ENCODE measurements at places on chromosomes 3 and 15. TPM values are rescaled to one million over a fixed set of nuclear protein-coding genes. Genes with fewer than 3 reads are reported as not detected.

PRR20G gene
- not detected for total RNA-seq

KLHL40 gene
- total RNA-seq: not detected

GOLGA6L7 gene
- not detected for total RNA-seq

ATP13A4 gene
- 0.48 TPM for total RNA-seq

FAM219B gene
- 75.5 TPM for total RNA-seq

CCDC33 gene
- total RNA-seq: not detected

GOLGA8N gene
- total RNA-seq: 2.8 TPM

GPR27 gene
- total RNA-seq: 1.9 TPM

BFSP2 gene
- total RNA-seq: not detected

MYL3 gene
- not detected for total RNA-seq

CAV3 gene
- total RNA-seq: not detected

ITIH1 gene
- not detected for total RNA-seq

DAPK2 gene
- total RNA-seq: 1.7 TPM

ESYT3 gene
- total RNA-seq: 0.43 TPM

SI gene
- not detected for total RNA-seq

LDHAL6B gene
- total RNA-seq: not detected

IL20RB gene
- total RNA-seq: 86.8 TPM

Data from tracheal epithelial cell (primary cell).